SW480 (cell line): ENCODE measurements at places on chromosomes 1 and 21.

GRCh38 chr21:46459356-46460112 is 843 bp downstream of the DIP2A start:
- DNase-seq = no peak

DNA sequence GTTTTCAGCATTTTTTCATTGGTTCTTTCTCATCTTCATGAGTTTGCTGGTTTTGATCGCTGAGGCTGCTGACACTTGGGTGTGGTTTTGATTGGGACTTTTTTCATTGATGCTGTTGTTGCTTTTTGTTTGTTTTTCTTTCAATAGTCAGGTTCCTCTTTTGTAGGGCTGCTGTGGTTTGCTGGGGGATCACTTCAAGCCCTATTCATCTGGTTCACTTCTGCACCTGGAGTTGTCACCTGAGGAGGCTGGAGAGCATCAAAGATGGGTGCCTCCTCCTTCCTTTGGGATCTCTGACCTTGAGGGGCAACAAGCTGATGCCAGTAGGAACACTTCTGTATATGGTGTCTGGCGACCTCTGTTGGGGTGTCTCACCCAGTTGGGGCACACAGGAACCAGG is 1279.9 kb upstream of the TMPRSS15 start:
- DNase-seq = no peak

- DNase-seq = no peak
Measured at GRCh38 chr1:95954585-95954984, 720.6 kb downstream of the RWDD3 start.

DNA sequence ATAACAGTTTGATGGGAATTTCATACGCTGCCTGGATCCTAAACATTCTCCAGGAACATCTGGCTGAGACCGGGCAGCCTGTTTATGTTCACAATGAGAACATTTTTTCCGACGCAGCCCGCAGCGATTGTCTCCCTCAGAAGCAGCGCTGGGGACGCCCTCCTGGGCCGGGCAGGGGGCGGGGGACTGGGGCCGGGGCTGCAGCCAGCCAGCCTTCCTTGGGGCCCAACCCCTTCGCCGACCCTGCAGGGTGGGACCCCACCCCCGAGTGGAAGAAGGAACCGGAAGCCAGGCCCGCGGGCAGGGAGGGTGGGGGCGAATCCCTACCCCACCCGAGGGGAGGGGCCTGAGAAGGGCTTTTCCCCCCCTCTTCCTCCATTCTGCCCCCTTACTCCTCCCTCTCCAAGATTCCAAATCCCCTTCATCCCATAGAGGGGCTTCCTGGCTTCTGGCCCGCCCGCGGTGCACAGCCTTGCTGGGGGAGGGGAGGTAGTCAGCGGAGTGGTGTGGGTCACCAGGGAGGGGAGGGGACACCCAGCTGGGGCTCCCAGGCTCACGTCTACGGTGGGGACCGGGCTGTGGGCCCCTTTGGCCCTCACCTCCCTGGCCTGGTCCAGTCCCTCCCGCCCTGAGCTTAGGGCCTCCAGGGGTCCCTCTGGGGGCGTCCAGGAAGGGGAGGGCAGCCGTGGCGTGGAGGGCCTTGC is 60.6 kb downstream of the WNT9A start:
- no peak for DNase-seq

GRCh38 chr1:204469304-204469703 is 25.3 kb downstream of the PIK3C2B start:
- no peak for DNase-seq

DNA sequence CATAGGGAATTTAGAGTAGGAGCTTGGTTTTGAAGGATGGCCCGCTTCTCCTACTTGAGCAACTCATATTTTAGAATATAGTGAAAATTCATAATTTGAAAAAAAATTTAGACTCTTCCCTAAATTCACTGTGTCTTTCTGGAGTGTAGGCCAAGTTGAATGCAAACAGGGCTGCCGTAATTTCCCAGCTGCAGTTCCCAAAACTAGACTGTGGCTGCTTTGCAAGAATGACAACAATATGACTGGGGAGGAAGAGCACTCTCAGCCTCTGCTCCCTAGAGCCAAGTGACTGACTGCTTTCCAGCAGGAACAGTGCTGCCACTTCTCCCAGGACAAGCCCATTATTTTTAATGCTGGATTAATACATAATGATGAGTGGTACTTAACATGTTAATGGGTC is 209.0 kb downstream of the RHOU start:
- DNase-seq = no peak

DNA sequence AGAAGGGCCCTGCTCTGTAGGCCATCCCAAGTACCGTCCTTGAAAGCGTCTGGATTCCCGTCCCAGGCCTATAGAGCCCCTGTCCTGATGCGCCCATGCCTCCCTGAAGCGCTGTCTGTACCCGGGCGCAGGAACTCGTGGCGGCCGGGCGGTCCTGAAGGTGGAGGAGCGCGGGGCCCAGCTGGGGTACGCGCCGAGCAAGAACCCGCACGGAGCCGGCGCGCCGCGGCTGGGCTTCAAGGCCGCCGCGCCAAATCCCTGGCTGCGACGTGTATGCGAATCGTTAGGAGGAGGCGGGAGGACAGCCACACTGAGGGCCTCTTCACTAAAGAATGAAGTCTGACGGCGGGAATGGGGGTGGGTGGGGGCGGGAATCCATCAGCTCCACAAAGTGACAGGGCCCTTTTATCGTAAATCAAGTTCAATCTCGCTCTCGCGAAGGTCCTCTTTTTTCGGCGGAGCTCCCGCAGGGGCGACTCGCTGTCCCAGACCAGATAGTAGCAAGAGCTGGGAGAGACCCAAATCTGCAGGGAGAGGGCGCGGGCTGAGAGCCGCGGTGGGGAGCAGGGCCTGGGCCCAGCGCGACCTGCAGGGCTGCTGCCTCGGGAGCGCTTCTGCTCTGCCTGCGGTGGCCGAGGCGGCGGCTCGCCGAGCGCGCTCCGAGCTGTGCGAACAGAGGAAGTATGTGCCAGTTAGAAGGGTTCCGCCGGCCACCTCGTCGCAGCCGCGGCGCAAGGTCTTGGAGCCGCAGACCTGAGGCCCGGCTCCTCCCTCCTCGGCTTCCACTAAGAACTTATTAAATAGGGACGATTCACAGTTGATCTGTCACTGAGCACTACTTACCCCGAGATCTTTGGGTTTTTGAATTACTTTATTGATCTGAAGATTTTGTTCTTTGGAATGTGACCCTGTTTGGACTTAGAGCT is 10.4 kb downstream of the BARHL2 start:
- peak; percentile 62 for DNase-seq

GRCh38 chr1:76674689-76675210 is 192.5 kb upstream of the ST6GALNAC5 start:
- DNase-seq = no peak

GRCh38 chr21:35400233-35400939 is 351.3 kb upstream of the RUNX1 start:
- DNase-seq = peak; percentile 95

DNA sequence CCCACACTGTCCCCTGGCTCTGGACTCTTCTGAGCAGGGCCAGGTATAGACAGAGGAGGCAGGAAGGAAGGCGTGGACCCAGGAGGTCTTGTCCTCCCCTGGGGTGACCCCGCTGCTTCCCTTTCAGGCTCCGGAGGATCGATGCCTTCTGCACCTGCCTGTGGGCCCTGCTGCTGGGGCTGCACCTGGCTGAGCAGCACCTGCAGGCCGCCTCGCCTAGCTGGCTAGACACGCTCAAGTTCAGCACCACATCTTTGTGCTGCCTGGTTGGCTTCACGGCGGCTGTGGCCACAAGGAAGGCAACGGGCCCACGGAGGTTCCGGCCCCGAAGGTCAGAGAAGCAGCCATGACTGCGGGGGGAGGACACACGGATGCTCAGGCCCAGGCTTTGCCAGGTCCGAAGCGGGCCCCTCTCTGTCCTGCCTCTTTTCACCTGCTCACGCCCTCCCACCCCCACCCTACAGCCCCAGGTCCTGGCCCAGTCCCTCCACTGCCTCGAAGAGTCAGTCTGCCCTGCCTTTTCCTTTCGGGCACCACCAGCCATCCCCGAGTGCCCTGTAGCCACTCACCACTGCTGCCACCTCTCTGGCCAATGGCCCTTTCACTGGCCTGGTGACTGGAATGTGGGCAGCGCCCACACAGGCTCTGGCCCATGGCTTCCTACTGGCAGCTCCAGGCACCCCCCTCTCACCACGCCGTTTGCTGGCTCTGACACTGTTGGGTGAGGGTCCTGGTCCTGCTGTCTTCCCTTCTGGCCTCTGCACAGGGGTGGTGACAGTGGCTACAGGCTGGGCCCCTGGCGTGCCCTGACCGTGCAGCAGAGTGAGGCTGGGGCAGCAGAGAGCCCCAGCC is 13.5 kb downstream of the TMEM201 start:
- no peak for DNase-seq

DNA sequence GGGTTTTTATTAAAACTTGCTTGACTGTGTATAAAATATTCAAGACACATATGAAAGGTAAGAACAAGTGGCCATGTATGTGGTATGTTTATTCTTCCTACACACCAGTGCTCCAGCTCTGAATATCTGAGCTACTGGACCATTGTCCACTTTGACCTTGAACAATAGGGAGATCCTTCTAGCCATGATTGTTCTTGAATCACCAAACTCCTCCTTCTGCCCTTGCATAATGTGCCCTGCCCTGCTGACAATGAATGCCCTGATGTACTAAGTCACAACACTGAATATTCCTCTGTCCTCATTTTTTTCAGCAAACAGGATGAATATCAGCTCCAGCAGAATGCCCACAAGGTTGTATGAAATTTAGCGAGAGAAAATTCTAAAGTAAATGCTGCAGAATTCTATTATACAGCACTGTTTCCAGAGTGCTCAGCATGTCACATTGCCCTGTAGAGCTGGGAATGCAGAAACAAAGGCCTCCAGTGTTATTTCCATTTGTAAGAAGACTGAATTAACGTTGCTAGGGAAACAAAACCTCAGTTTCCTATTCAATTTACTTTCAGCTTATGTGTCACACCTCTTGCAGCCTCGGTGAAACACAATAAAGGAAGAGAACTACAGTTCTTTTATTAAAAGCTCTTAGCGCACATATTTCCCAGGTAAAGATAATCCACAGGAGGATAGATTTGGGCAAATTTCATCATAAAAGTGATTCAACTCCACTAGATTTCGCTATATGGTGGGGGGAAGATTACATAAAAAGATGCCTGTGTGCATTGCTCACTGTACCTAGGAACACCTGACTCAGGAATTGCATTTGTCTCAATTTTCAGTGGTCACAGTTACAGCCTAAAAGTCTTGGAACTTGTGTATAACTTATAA is 187.4 kb upstream of the ATP1B1 start:
- no peak for DNase-seq

DNA sequence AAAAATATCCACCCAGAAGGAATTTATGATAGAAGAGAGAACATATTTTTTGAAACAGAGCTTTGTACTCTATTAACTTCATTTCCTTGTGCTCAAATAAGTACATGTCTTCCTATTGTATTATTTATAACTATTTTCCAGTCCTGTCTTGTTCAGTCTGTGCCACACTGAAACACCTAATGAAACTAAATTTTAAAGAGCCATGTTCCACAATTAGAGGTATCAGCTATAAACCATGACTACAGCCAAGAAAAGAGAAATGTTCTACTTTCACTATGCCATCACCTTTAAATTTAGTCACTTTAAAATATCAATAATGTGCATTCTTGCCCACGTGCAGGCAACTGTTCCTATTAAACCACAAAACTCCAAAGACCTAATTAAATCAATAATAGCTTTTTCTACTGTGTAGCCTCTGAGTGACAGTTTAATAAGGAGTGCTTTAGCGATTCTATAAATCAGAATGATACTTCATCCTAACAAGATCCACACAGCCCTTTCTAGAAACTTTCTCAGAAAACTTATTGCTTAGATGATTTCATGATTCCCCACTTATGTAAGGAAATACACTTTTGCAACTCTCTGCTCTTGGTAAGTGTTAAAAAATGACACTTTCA is 404.9 kb upstream of the CHRM3 start:
- no peak for DNase-seq

GRCh38 chr1:153679337-153680119 is 1.0 kb downstream of the NPR1 start:
- DNase-seq = no peak

DNA sequence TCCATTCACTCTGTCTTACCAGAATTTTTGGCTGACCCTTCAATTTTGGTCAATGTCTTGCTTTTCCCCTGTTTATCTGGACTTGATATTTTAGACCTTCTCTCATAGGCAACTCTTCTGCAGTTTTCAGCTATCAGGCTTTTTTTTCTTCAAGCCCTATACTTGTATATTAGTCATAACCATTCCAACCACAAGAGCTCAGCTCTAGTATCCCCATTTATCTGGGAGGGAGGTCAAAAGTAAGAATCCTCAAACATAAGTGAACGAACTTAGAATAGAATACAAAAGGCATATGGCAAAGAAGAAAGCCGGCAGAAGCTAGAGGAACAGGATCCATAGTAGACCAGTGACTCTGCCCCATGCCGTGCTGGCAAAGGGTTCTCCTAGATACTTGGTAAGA is 45.9 kb upstream of the TNFSF4 start:
- no peak for DNase-seq

DNA sequence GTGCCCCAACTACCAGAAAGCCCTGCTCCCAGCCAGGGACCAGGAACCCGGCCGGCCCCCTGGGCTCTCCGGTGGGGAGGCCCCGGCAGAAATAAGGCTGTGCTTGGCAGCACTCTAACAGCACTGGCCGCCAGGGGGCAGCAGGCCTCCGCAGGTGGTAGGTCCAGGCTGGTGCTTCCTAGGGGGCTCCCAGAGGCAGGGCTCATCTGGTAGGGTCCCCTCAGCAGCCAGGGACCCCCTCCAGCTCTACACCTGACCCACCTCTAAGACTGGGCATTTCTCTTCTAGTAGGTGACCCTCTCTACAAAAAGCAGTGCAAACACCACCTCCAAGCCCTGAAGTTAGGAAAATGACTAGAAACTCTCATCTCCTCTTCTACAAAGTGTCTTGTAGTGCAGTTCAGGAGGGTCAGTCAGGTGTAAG is 85.6 kb downstream of the STUM start:
- DNase-seq = peak; percentile 34

GRCh38 chr1:218182455-218182854 is 102.6 kb upstream of the RRP15 start:
- no peak for DNase-seq

- DNase-seq = no peak
Measured at GRCh38 chr1:206663362-206663761, 21.3 kb upstream of the MAPKAPK2 start.

- DNase-seq = no peak
Measured at GRCh38 chr1:203557390-203557789, 63.4 kb downstream of the OPTC start.

- DNase-seq = peak; percentile 34
Measured at GRCh38 chr1:109499661-109500536, 6.0 kb downstream of the CYB561D1 start.

- no peak for DNase-seq
Measured at GRCh38 chr1:179300112-179300511, 6.5 kb downstream of the SOAT1 start.

- peak; percentile 82 for DNase-seq
Measured at GRCh38 chr1:165408518-165408917, 36.4 kb downstream of the RXRG start.
